Colonic mucosa (tissue), 4 donors: ENCODE measurements at places on chromosomes 5 and 9. TPM values are rescaled to one million over a fixed set of nuclear protein-coding genes. Genes with fewer than 3 reads are reported as not detected.

The SPINK13 gene
- total RNA-seq, result not detected

The NCS1 gene
- 3.8 TPM for total RNA-seq

The TAF11L5 gene
- total RNA-seq, result not detected

The PCDHB11 gene
- 0.59 TPM for total RNA-seq

GRCh38 chr9:104948277-104948676, 20.3 kb upstream of the ABCA1 start:
- DNase-seq, result no peak

- no peak for DNase-seq
Observed at GRCh38 chr5:425714-426113, 17.3 kb upstream of the EXOC3 start.

GRCh38 chr5:66417781-66418180, 178.4 kb upstream of the MAST4 start:
- DNase-seq, result no peak

DNA sequence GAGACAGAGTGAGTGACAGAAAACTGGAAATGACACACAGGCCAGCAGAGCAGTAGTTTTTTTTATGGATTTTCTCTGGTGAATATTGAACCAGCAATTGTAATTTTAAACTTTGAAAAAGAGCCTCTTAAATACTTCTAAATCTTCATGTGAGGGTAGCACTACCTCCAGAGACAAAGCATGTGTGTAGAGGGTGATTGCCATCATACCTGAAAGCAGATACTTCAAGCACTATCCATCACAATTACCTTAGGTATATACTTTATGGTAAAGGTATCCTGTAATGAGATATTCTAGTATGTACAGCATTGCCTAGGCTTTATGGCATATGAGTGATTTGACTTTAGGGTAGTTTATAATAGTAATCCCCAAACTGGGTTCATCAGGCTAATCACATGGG, 3.4 kb upstream of the EBF1 start:
- DNase-seq, result no peak

GRCh38 chr9:127198587-127198986, 66.0 kb upstream of the GARNL3 start:
- DNase-seq, result no peak
